GM04503 (cell line): ENCODE measurements at places on chromosomes 7 and 10.

DNA sequence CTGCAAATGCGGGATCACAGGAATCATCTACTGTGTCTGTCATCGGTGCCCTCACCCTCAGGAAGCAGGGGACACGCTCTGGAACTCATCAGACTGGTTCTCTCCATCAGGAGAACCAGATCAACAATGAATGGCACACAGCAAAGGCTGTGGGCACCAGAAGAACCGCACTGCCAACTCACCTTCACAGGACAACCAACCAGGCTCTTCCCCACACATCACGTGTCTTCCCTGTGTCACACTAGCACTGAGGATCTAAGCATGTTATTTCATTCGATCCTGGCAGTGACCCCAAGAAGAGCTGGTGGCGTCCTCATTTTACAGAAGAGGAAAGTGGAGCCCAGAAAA lies 106.1 kb downstream of the TNS3 start:
- DNase-seq = no peak

GRCh38 chr10:79982861-79983260 lies 34.0 kb upstream of the SFTPD start:
- DNase-seq = no peak

GRCh38 chr10:70266056-70266455 lies 17.7 kb downstream of the NPFFR1 start:
- DNase-seq = no peak

DNA sequence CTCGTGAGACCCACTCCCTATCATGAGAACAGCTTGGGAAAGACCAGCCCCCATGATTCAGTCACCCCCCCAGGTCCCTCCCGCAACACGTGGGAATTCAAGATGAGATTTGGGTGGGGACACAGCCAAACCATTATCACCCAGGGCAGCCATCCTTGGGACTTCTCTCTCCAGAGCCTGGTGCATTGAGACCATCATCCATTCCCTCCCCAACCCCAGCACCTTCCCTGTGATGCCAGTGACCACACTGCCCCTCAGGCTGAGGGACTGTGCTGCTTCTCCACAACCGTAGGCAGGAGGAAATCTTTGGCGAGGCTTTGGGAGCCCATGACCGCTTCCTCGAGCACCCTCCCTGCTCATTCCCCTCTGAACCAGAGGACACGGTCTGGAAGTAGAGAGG lies 64.4 kb downstream of the TACC2 start:
- no peak for DNase-seq

GRCh38 chr10:84540617-84541288 lies 212.4 kb downstream of the CCSER2 start:
- no peak for DNase-seq

DNA sequence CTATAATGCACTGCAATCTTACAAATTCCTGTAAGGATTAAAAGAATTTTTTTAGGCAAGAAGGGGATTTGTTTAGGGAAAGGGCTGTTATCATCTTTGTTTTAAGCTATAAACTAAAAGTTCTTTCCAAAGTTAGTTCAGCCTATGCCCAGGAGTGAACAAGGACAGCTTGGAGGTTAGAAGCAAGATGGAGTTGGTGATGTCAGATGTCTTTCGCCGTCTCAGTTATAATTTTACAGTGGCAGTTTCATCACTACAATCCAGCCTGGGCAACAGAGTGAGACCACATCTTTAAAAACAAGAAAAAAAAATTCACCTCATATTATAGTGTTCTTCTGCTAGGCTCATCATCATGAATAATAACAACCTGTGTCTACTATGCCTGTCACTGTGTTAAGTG lies 2.1 kb upstream of the TOMM7 start:
- no peak for DNase-seq

- no peak for DNase-seq
These were observed 104.3 kb downstream of the KIAA1217 start for GRCh38 chr10:24313283-24313682.

GRCh38 chr10:29486433-29486832 lies 148.3 kb downstream of the SVIL start:
- DNase-seq = no peak

DNA sequence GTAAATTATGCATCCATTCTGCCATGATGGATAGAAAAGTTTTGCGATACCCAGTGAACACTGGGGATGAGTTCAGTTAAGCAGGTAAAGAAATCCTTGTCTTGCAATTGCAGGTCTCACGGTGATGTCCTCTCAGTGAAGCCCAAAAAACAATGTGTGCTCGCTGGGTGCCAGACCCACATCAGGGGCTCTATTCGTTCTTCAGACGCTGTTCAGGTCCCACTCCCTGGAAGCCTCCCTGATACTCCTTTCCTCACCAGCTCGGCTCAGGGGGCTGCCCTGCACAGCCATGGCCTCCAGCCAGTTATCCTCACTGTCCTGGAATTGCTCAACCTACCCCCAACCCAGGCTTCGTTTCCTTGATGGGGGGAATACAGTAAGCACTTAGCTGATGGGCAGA lies 323.5 kb downstream of the ADARB2 start:
- no peak for DNase-seq

DNA sequence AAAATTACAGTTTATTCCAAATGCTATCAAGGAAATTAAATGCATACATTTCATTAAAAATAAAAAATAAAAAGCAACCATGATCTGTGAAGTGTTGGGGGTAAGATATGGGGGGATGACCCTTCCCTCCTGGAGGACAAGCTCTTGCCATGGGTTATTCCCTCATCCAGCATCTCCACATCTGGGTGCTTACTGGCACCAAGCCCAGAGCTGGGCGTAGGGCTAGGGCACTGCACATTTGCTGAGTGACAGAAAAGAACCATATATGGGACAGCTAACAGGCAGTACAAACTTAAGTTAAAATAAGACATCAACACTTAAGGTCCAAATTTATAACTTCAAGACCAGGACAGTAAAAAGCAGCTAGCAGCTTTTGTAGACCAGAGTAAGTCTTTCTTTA lies 10.2 kb downstream of the CCDC6 start:
- no peak for DNase-seq

DNA sequence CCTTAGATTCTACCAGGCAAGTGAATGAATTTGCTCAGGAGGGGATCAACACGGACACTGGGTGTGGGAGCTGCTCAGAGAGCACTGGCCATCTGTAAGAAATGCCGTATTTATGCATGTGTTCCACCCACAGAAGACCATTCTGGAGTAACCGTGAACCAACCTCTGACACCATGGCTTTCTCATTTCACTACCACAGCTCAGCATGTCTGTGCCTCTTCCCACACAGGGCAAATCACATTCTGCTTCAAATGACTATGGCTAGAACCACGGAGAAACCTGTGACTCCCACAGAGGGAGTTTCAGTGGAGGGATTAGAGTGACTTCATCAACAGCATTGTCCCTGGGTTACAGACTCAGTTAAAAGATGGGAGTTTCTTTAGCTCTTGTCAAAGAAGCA lies 893.4 kb downstream of the XPNPEP1 start:
- no peak for DNase-seq

GRCh38 chr7:116392806-116393205 lies 106.7 kb upstream of the CAV2 start:
- no peak for DNase-seq

- no peak for DNase-seq
These were observed 278.7 kb upstream of the KLF6 start for GRCh38 chr10:4063717-4064116.

GRCh38 chr7:18064242-18064838 lies 36.7 kb upstream of the PRPS1L1 start:
- DNase-seq = no peak

DNA sequence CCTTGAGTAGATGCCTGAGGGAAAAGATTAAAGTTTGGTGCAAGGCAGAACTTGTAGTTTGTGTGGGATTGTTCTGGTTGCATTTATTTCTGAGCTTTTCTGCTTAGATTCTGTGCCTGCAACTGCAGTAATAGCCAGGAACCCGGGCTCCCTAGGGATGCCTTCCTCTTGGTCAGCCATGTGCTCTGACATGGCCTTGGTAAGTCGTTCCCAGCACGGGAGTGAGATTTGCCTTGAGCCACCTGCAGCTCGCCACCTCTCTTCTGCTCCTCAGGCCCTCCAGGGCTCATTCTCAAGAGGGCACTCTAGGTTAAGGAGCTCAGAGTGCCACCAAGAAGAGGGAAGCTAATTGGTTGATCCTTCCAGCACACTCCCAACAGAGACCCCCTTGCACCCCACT lies 350.6 kb upstream of the MKI67 start:
- no peak for DNase-seq

GRCh38 chr7:41219276-41219675 lies 483.6 kb downstream of the INHBA start:
- no peak for DNase-seq

DNA sequence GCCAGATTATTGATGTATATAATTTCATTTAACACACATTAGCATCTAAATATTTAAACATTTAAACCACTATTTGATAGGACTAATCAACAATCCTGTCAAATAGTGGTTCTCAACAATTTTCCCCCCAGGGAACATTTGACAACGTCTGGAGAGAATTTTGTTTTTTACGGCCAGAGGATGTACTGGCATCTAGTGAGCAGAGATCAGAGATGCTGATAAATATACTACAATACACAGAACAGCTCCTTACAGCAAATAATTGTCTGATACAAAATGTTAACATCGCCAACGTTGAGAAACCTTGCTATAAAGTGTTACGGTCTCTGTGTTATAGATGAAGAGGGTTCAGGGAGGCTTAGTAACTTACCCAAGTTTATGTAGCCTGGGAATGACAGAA lies 25.0 kb upstream of the TMEM229A start:
- no peak for DNase-seq

DNA sequence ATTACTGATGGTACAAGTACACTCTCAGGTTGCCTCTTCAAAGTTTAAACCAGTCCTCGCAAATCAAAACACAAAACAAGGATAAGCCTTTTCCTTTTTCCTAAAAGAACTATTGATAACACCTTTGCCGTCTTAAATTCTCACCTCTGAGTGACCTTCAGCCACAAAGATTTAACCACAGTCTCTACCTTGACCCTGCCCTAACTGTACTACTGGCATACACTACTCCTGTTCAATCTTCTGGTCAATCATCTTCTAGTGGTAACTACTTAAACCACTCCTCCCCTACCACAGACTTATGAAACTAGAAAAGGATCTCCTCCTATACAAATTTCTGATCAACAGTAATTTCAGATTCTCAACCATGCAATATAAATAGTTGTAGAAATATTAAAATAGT lies 15.1 kb downstream of the UPF2 start:
- no peak for DNase-seq

DNA sequence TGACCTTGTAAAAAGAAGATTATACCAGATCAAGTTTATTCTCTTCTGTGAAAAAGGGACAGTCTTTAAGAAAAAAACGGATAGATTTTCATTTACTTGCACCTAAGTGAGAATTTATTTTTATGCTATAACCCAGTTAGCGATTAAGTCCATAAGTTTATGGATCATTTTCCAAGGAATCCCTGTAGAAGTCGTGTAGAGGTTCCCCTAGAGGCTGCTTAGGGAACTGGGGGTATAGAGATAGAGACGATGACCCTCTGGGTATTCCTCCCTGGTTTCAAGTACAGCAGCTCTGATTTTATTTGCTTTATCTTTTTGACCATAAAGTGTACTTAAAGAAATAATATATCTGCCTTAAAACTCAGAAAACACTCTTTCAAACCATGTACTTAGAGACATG lies 648.4 kb upstream of the LRRTM3 start:
- no peak for DNase-seq

DNA sequence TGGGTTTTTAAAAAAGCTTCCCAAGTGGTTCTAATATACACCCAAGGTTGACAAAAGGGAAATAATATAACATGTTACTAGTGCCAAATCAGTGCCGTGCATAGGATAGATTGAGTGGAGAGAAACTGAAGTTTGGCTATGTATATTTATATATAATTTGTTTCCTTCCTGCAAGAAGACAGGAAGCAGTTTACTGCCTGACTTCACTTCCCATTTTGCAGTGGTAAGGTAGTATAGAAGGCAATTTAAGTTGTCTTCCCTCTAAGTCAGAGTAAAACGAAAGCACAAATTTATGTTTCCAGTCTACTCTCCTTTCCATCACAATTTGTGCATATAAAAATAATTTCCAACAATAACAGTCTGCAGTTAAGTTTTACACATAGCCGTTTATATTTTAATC lies 3.4 kb upstream of the HYCC1 start:
- no peak for DNase-seq

DNA sequence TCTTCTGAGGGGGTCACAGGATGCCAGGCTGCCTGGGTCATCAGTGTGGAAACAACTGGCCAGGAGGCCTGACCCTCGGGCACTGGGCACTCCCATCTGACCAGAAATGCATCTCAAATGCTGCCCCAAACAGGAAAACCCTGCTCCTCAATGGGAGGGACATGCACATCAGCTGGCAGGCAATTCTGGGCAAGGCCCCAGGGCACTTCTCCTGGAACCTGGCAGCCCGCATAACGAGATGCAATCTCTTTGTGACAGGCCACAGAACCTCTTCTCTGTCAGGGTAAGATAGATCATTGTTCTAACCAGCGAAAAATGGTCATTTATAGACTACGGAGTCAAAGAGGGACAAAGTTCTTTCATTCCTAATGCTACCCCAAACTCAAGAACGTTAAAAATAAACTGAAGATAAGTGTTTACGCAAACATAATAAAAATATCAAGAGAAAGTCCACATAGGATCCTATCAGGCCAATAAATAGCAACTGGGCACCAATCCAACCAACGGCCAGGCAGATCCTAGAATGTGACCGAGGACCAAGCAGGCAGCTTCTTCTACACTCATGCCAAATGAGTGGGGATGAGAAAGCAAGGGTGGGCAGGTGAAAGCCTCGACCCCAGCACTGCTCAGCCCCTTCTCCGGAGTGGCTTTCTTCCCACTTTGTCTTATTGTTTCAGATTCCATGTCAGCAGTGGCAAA lies 212.3 kb downstream of the TCERG1L start:
- no peak for DNase-seq

- no peak for DNase-seq
These were observed 12.5 kb downstream of the SFRP5 start for GRCh38 chr10:97759158-97759887.

DNA sequence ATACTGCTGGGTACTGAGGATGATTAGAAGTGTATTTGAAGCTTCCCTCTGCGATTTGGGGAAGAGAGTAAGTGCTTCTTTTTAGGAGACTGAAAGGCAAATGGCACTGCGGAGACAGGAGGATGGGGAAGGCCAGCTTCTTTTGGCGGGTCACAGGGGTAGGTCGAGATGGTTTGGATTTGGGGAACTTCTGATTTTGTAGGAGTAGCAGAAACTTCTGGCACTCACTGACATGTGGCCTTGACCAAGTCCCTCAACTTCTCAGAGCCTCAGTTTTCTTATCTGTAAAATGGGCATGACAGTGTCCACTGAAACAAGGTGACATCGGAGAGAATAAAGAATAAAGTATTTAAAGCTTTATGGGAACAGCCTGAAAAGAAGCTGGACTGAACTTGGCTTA lies 59.8 kb upstream of the WDR11 start:
- DNase-seq = no peak
